MCF 10A (cell line): ENCODE measurements at places on chromosomes 3 and 15. TPM values are rescaled to one million over a fixed set of nuclear protein-coding genes. Genes with fewer than 3 reads are reported as not detected.

P2RY1 gene
- 0.28 and 0.49 TPM in 2 replicates for total RNA-seq

CA12 gene
- 19.6 and 20.3 TPM in 2 replicates for total RNA-seq

RETNLB gene
- not detected in 2 replicates for total RNA-seq

KBTBD13 gene
- not detected in 2 replicates for total RNA-seq

MAN2C1 gene
- total RNA-seq = 163 and 165 TPM in 2 replicates

TGM5 gene
- total RNA-seq = 0.12 TPM in 1 of 2 replicates, not detected in the other

CD80 gene
- not detected in 2 replicates for total RNA-seq

PROS1 gene
- total RNA-seq = 15.6 and 17.4 TPM in 2 replicates

MASP1 gene
- not detected in 2 replicates for total RNA-seq
